Stimulated activated CD4-positive, alpha-beta T cell treated with anti-CD3 and anti-CD28 coated beads, Interleukin-4, amount 100 ng/mL, for 24 hours (primary cell): ENCODE measurements at places on chromosomes 11 and 22.
A peak's percentile ranks its signal among the peaks of the same experiment; 100 is the strongest.

- no peak for DNase-seq
Measured at GRCh38 chr22:30198152-30198825, 48.3 kb downstream of the LIF start.

GRCh38 chr11:76782531-76783293, 444 bp upstream of the TSKU start:
- peak; percentile 22 for DNase-seq

DNA sequence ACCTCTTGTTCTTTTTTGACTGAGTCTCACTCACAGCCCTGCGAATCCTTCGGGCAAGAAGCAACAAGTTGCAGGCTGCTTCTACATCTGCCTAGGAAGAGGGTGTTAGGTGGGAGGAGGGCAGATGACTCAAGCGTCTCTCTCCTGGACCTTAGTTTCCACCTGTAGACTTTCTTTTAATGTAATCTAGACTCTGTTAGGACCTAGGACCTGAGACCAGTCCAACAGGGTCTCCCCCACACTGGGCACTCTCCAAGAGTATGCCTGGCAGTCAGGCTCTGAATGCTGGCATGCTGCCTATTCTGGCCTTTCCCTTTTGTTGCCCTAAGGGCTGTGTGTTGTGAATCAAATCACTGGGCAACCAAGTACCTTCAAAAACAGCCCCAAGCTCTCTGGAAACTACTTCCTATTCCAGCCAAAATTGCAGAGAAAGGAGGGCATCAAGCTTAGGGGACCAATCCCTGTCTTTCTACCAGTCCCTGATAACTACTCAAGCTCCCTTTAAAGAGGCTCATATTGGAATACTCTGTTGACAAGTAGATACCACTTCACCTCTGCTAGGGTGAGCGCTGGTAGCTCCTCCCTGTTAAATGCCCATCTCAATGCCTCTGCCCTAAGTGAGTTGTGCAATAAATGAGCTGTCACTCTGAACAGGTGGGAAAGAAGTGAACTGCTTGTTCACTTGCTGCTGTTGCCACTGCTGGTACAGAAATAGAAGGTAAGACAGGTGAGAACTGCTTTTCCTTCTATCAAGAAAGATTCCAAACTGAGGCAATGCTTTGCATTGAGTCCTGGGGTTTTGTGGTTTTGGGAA, at the start of gene BBOX1:
Gene BBOX1, plus strand, starts transcription at position 514 of the 814 bp plus-strand sequence. CDS start 14,616 bp downstream, outside the sequence.
- no peak for DNase-seq

DNA sequence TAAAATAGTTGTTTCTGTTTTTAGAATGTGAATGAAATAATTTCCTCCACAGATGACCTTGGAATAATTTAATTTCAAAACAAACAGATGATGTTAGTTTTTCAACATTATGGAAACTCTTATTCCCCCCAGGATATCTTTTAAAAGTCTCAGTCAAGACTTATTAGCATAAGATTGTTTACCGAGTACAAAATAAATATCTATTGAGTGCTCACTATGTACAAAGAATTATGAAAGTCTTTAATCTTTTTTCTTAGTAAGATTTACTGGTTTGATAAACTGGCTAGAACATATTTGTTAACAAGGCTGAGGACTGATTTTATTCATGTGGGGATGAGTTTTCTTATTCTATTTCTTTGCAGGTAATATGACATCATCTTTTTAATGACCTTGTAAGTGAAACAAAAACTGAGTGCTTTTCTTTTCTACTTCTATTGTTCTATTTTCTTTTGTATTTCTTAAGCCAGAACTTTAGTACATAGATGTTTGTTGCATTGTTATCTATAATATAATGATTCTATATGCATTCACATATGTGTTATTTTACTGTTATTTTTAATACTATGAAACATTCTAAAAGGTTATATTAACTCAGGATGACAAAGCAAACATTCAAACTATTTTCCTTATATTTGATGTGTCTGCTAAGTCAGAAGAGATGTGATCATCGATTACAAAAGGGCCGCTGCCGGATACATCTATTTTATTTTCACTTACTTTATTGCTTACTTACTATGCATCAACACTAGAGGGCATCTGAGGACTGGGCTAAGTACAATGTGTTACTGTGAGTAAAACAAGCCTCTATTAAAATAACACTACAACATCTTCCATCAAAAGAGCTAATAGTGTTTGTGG, 111.0 kb upstream of the ARHGAP42 start:
- DNase-seq: no peak

- DNase-seq: no peak
Measured at GRCh38 chr11:15923183-15923582, 433.2 kb downstream of the SOX6 start.

DNA sequence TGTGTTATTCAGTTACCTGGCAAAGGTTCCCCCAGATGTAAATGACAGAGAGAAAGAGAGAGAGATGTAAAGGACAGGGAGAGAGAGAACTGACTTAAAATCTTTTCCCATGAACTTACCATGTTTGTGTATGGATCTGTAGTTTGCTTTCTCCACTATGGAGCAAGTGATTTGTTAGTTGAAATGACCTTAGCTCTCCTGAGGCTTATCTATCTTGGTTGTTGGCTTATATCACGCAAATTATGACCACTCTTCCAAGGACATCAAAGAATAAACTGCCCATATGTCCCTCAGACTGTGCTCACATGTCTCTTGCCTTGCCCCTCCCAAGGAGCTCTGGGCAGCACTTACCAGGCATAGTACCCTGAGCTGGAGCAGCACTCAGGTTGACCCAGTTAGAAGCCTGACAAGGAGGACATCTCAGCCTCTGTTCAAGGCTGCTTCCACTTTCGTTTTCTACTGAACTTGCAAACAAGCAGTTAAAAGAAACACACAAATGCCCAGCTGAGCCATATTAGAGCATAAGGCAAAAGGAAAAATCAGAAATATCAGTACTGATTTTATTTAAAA, 95.3 kb upstream of the RCN1 start:
- DNase-seq: no peak
